Right atrium auricular region (tissue), 2 donors: ENCODE measurements at places on chromosomes 7 and 10.

- DNase-seq = no peak
Observed at GRCh38 chr7:116249969-116250553, 39.7 kb downstream of the TES start.

- DNase-seq = no peak
Observed at GRCh38 chr7:64685091-64685490, 19.2 kb downstream of the ZNF107 start.

DNA sequence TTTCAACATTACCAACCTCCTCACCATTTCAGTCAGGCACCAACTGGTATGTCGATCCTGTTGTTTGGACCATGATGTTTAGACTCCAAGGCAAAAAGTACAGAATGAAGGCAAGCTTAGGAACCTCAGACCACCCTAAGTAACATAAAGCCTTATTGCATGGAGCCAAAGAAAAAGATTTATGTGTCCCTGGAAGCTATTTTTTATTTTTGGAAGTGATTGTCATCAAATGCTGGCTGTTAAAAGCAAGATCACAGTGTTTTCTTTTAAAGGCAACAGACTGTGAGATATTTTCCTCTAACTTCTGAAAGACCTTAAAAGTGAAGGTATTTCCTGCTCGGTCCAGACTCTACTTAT is 8.2 kb downstream of the ASB15 start:
- no peak for DNase-seq

DNA sequence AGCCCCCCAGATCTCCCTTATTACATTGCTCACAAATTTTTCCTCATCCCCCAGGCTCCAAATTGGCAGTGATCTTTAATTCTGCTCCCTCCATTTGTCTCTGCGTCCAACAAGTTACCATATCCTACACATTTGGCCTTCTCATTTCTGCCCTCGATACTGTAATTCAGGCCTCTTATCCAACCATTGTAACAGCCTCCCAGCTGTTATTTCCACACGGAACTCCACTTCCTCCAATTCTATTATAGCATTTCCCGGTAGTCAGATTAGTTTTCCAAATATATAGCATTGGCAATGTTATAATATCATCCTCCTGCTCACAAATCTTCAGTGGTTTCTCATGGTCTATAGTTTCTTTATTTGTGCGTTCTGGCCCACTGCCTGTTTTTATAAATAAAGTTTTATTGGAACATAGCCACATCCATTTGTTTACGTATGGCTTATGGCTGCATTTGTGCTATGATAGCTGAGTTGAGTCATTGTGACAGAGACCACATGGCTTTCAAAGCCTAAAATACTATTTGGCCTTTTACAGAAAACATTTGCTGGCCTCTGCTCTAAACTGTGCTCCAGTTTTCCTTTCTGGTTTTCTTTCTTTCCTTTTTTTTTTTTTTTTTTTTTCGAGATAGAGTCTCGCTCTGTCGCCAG is 126.5 kb upstream of the ZNF438 start:
- DNase-seq = no peak

DNA sequence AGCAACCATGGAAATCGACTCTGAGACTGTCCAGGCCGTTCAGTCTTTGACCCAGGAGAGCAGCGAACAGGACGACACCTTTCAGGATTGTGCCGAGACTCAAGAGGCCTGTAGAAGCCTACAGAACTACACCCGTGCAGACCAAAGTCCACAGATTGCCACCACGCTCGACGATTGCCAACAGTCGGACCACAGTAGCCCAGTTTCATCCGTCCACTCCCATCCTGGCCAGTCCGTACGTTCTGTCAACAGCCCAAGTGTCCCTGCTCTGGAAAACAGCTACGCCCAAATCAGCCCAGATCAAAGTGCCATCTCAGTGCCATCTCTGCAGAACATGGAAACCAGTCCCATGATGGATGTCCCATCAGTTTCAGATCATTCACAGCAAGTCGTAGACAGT is 82.0 kb upstream of the SAMD8 start:
- DNase-seq = no peak

DNA sequence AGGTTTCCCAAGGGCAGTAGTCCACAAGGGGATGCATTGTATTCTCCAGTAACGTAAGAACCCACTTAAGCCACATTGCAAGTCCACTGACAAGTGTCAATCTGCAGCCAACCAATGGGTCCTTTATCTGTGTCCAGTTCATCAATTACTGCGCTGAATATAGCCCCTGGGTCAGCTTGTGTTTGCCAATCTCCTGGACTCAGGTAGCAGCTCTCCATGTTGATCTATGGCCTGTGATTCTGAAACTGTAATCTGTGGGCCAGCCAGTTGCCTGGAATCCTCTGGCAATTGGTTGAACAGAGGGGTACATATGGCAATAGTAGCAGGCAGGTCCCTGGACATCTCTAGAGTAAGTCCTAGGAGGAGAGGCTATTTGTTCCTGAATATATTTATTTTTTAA is 8.8 kb upstream of the TMEM248 start:
- DNase-seq = no peak

GRCh38 chr10:60778971-60779796 is 906 bp downstream of the CDK1 start:
- DNase-seq = no peak

DNA sequence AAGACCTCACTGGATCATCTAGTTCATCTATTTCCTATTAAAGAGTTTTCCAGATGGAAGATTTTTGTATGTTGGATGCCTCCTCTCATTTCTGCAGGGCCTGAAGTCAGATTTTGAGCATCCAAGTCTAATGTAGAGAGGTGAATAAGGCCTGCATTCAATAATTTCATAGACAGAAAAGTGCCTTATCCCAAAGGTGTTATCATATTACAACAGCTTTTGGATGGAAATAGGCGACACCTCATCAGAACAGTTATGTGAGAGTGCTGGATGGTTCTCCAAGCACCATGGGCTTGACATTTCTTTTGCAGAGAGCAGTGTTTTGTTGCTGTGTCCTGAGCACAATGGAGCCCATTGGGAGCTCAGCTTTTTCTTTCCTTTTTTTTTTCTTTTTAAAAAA is 162.4 kb upstream of the MEOX2 start:
- no peak for DNase-seq

- DNase-seq = no peak
Observed at GRCh38 chr10:122830965-122831353, 14.7 kb downstream of the CUZD1 start.

DNA sequence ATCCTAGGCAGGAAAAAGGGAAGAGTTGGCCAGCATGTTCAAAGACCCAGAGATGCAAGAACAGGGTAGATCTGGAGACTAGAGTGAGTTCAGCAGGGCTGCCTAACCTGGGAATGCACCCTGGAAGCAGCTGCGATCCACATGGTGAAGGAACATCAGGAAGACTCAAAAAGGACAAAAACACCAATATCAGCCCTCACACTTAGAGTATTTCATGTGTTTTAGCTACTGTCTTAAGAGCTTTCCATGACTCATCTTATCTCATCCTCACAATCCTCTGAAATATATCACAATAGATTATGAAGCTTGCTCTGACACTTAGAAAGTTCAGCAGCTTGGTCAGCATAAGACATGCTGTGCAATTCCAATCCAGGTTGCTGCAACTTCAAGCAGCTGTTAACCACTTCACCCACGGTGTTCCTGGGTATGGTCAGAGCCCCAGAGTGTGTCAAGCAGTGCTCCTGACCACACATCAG is 380.9 kb downstream of the PARD3 start:
- DNase-seq = no peak

DNA sequence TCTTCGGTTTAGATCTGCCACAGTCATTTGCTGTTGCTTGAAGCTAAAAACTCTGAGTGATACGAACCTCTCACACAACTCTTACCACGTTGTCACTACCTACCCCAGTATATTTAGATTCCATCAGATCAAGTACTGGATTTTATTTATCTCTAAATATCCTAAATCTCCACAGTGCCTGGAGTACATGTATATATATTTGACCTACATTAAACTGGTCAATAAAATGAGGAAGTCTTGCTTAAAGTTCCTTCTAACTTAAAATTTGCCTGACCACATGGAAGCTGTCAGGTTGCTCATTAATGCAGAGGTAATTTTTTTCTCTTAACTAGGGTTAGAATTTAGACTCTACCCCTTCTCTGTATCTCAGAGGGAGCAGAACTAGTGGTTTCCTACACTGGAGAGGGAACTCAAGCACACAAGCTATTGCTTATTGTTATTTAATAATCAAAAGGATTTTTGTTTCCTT is 3.1 kb upstream of the MACC1 start:
- DNase-seq = no peak
